K562 (cell line): ENCODE measurements at places on chromosomes 7 and 10. TPM values are rescaled to one million over a fixed set of nuclear protein-coding genes. Genes with fewer than 3 reads are reported as not detected.

The AKR1E2 gene
- polyA plus RNA-seq = 10.9 and 12.1 TPM in 2 replicates

The CUBN gene
- polyA plus RNA-seq = 0.09 and 0.61 TPM in 2 replicates

DNA sequence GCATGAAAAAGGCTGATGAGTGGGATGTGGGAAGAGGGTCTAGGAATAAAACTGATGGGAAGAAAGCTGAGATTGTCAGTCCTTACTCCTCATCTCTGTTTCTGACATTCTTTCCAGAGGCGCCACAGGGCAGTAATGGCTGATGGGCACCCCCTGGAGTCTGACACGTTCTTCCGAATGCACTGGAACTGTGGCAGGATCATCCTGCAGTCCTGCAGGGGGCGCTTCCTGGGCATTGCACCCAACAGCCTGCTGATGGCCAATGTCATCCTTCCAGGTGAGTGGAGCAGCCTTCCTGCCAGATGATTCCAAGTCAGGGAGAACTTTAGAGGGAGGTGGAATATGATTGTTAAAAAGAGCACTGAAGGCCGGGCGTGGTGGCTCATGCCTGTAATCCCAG is 4.8 kb downstream of the FSCN3 start:
- peak; percentile 64 for DNase-seq

- DNase-seq = no peak
Measured at GRCh38 chr7:23963461-23964165, 253.6 kb downstream of the STK31 start.

GRCh38 chr7:68216051-68216450 is 1219.4 kb downstream of the TYW1 start:
- no peak for DNase-seq

DNA sequence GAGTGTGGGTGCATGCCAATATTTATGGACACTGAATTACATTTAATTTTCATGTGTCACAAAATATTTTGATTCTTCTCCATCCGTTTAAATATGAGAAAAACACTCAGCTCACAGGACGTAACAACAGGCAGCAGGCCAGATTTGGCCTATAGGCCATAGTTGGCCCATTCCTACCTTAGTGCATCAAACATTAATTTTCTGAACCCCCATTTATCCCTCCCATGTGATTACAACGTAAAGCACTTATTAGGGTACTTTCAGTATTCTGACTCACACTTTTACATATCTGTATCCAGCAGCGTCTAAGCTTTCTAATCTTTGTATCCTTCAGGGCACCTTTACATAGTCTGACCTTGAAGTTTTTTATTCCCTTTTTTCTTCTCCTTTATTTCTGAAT is 4.0 kb downstream of the IDI1 start:
- no peak for DNase-seq

- DNase-seq = no peak
Measured at GRCh38 chr7:84188786-84189405, 5.7 kb downstream of the SEMA3A start.

DNA sequence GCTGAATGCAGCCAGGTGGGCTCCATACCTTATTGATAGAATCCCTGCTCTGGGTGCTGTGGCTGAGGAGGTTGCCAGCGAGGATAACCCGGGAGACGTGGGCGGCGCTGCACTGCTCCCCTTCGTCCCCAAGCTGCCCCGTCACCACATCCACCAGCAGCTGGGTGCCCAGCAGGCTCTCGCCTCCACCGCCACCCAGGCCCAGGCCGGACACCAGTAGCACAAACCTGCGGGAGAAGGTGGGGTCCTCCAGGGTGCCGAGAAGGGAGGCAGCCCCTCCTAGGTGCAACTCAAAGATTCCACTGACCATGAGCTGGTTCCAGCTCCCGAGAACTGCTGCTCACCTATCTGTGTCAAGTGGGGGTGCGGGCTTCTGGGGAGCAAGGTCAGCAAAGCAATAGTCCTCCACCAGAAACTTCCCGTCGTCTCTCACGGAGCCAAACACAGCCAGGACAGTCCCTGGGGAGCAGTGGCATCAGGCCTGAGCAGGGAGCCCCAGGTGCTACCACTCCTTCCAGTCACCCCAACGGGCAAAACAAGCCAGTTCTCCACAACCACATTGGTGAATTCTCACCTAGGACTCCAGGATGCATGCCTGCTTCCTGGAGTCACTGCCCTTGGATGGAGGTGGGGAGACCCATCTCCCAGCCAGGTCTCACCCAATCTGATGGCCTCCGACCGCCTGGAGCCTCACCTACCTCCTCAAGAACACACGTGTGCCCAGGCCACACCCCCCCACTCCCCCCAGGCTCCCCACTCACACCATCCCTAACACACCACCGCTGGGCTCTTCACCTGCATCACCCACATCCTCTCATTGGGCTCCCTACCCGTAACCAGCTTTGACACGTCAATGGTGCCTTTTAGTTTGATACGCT is 6.3 kb downstream of the POLD2 start:
- DNase-seq = no peak

DNA sequence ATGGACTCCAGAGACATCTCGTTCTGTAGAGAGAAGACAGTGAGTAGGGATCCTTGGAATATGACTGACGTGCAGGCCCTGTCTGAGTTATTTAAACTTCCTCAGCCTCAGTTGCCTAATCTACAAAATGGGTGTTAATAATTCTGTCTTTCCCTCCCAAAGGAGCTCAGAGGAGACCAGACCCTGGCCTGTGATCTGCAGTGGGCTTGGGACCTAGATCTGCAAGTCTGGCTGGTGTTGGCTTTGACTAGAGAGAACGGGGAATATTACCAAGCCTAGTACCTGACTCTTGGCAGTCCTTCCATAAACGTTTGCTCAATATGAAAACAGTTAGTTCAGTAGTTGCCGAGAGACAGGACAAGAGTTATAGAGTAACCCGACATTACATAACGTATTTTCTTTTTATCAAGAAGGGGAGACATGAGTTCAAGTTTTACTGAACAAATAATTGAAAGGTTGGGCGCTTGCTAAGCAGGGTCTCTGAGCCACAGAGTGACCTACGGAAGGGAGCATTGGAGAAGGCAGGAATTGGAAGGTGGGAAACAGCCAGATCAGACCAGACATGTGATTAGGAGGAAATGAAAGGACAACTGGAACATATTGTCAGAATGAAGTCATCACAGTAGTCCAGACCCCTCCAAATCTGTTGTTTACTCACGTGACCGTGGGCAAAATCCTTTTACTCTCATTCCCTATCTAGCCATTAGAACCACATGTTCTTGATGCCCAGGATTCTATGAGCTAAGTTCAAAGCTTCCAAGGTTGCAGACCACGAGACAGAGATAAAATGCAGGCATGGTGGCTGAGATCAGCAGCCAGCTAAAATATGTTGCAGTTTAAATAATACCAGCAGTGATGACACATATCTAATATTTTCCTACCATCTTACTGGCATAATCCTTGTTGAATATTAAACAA is 10.9 kb upstream of the CYP3A4 start:
- no peak for DNase-seq

DNA sequence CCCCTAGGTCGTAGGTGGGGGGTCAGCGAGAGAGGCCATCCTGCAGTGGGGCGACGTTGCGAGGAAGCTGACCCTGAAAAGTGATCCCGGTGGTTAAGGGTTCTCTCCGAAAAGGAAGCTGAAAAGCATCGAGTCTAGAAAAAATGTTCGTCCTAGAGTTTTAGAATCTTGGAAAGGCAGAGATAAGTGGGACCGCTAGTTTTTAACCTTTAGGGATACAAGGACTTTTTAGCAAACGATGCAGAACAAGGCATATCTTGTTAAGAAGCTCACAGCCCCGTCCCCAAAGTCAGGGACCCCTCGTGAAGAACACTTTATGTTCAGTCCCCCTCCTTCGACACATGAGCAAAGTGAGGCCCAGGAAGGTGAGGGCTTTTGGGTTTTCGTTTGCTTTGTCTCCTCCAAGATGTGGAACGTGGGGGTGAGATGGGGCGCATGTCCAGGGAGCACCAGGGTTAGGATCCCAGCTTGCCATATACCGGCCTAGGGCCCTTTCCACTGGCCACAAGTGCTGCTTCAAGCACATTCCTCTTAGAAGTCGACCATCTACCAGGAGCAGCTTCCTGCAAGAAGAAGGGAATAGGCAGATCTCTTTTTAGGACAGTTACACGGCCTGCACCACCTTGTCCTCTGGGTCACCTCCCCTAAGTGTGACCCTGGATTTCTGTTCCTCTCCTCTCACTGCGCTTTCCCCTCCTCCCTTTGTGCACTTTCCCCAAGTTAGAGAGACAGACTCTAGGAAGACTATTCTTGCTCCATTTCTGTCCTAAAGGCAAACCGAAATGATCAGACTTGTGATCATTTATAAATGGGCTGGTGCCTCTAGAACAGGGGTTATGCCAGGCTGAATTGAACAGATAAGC is 969 bp downstream of the SLC35G1 start:
- no peak for DNase-seq

GRCh38 chr10:52400562-52400961 is 86.5 kb downstream of the DKK1 start:
- DNase-seq = no peak

- DNase-seq = no peak
Measured at GRCh38 chr7:84100866-84101265, 93.7 kb downstream of the SEMA3A start.

GRCh38 chr7:15016766-15017165 is 114.2 kb upstream of the DGKB start:
- DNase-seq = no peak
